SK-N-SH (cell line): ENCODE measurements at places on chromosomes 16 and 17.

DNA sequence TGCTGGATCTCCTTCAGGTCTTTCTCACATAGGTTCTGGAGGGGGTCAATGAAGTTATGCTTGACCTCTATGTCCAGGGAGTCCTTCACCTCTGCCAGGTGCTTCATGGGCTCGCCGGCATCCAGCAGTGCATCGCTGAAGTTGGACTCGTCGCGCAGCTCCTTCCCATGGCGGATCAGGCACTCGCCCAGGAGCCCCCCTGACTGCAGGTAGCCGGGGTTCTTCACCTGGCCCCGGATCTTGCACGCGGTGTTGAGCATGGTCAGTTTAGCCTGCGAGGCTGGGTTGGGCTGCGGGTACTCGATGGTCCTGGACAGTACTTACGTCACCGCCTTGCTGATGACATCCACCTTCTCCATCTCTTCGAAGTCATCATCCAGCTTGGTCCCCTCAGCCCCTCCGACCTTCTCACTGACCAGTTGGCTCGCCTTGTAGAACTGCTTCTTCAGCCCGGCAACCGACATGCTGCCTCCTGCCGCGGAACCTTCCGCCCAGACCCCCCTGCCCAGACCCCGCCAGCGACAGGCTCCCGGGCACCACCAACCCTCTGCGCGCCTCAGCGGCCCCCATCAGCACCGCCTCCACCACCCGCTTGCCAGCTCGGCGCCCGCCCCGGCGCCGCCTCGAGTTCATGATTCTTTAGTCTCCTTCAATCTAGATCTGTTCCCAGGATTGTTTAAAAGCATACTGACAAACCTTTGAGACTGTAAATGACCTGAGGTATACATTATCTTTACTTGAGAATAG is 99.8 kb downstream of the KPNA2 start:
- DNase-seq, result no peak
- H3K4me3 ChIP-seq, result no peak overlapping the region
- peaks cover 9% of the 10 kb centered on the region for H3K36me3 ChIP-seq

DNA sequence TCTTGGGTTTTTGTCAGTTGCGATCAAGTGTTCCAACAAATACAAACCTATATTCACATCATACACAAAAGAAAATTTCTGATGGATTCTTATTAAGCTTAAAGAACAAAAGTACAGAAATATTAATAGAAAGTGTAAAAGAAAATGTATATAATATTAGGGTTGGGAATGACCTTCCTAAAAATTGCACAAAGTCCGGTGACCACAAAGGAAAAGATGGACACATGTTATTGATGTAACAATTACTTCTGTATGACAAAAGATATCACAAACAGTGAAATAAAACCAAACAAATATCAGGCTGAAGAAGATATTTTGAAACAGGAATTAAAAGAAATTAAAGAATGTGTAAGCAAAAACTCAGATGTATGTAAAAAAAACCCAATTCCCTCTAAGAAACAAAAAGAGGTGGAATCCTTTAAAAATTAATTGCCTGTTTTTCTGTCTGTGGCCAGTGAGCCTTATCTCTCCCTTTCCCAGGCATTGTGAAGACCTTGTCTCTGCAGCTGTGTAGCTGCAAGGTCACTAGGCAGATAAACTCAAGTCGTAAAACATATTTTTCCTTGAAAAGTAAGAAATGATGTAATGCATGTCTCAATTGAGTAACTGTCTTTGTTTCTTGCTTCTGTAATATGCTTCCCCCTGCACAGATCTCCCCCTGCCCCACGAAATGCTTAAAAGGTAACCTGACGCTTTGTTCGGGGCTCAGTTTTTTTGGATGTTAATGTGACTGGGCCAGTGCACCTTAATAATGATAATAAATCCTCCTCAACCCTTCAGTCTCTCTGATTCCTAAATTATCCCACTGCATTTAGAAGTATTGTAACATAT is 2.8 kb downstream of the ST6GALNAC1 start:
- H3K4me3 ChIP-seq, result no peak overlapping the region
- no peaks in the 10 kb centered on the region for H3K36me3 ChIP-seq
- no peak for DNase-seq
- peaks cover 17% of the 10 kb centered on the region for H3K4me1 ChIP-seq

GRCh38 chr16:75043175-75043895 is 44.5 kb downstream of the ZNRF1 start:
- H3K27me3 ChIP-seq, result no peaks in the 10 kb centered on the region
- H3K4me1 ChIP-seq, result no peaks in the 10 kb centered on the region; the same call in 1 of the 2 replicates
- DNase-seq, result peak; percentile 44
- no peak overlapping the region for H3K27ac ChIP-seq
- H3K36me3 ChIP-seq, result no peaks in the 10 kb centered on the region

DNA sequence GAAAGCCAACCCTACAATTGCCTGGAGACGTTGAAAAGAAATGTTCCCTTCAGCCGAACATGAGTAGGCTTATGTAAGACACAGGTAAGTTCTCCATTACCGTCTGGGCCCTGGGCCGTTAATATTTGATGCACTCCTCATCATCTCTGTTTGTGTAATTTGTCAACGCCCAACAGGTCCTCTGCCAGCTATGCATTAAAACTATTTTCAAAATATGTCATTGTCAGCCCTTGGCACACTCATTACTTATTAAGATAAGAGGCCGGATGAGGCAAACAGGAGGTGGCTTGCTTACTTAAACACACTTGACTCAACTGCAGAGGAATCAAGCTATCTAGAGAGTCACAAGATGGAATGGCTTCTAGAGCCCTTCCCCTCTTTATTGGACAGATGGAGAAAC is 544.9 kb downstream of the TOX3 start:
- no peak overlapping the region for H3K4me3 ChIP-seq
- no peaks in the 10 kb centered on the region for H3K27me3 ChIP-seq
- H3K36me3 ChIP-seq, result no peaks in the 10 kb centered on the region
- H3K27ac ChIP-seq, result no peak overlapping the region
- no peaks in the 10 kb centered on the region for H3K4me1 ChIP-seq

- H3K27me3 ChIP-seq, result no peaks in the 10 kb centered on the region
- H3K4me1 ChIP-seq, result peaks cover 49% of the 10 kb centered on the region
- H3K27ac ChIP-seq, result no peak overlapping the region
- no peak for DNase-seq
- no peaks in the 10 kb centered on the region for H3K36me3 ChIP-seq
Measured at GRCh38 chr16:68360956-68361355, 50.1 kb downstream of the PRMT7 start.

GRCh38 chr17:51152766-51153209 is 571 bp upstream of the NME1 start:
- no peaks in the 10 kb centered on the region for H3K27me3 ChIP-seq
- H3K36me3 ChIP-seq, result peaks cover 17% of the 10 kb centered on the region

GRCh38 chr16:57001026-57001679 is 11.8 kb downstream of the NLRC5 start:
- no peaks in the 10 kb centered on the region for H3K27me3 ChIP-seq
- peak overlapping the region; percentile 63 for H3K27ac ChIP-seq
- peaks cover 12% of the 10 kb centered on the region for H3K4me1 ChIP-seq
- H3K4me3 ChIP-seq, result no peak overlapping the region
- DNase-seq, result no peak

DNA sequence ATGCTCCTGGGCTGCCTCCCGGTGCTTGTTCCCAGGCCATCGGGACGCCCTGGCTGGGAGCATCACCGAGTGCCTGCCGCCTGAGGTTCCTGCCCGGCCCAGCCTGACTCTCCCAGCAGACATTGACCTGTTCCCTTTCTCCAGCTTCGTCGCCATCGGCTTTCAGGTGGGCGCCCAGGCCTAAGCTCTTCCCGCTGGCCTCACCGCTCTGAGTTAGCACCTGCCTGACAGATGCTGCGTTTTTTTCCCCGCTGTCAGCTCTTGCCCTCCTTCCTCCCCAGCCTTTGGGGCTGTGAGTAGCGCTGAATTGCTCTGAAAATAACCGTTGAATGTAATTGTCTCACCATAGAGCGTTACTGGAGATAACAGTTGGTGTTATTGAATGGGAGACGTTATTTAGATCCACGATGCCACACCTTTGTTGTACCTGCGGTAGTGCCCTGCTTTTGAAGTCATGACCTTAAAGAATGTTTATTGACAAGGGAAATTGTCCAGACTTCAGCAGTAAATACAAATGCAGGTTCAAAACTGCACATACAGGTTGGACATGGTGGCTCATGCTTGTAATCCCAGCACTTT is 21.3 kb upstream of the SMIM5 start:
- no peak overlapping the region for H3K27ac ChIP-seq
- no peaks in the 10 kb centered on the region for H3K4me1 ChIP-seq
- DNase-seq, result no peak
- H3K27me3 ChIP-seq, result no peaks in the 10 kb centered on the region
- no peaks in the 10 kb centered on the region for H3K36me3 ChIP-seq
- no peak overlapping the region for H3K4me3 ChIP-seq

DNA sequence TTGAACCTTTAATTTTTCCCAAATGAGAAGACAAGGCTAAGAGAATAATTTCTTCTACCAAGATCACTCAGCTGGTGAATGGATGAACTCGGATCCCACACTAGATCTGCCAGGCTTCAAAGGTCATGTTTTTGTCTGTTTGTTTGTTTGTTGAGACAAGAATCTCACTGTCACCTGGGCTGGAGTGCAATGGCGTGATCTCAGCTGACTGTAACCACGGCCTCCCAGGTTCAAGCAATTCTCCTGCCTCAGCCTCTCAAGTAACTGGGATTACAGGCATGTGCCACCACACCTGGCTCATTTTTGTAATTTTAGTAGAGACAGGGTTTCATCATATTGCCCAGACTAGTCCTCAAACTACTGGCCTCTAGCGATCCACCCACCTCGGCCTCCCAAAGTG is 6.6 kb downstream of the ZNF19 start:
- H3K4me1 ChIP-seq, result peaks cover 8% of the 10 kb centered on the region
- H3K36me3 ChIP-seq, result peaks cover 11% of the 10 kb centered on the region
- H3K27me3 ChIP-seq, result no peaks in the 10 kb centered on the region
- no peak overlapping the region for H3K27ac ChIP-seq
- H3K4me3 ChIP-seq, result no peak overlapping the region
- no peak for DNase-seq

DNA sequence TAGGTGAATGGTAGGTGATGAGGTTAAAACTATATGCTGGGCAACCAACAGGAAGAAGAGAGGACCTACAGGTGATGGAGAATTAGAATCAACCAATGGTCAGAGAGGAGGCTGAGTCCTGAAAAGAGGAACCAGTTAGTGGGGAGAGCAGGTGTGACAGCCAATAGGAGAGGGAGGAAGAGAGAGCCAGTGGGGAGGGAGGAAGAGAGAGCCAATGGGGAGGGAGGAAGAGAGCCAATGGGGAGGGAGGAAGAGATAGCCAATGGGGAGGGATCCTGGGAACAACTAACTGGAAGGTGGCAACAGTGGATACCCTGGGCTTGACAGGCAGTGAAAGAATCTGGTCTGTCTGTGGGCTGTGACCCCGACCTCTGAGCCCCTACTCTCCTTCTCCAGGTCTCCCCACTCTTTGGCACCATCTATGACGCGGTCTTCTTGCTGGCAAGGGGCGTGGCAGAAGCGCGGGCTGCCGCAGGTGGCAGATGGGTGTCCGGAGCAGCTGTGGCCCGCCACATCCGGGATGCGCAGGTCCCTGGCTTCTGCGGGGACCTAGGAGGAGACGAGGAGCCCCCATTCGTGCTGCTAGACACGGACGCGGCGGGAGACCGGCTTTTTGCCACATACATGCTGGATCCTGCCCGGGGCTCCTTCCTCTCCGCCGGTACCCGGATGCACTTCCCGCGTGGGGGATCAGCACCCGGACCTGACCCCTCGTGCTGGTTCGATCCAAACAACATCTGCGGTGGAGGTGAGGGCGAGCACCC is 3.7 kb downstream of the GUCY2D start:
- no peaks in the 10 kb centered on the region for H3K4me1 ChIP-seq
- H3K36me3 ChIP-seq, result no peaks in the 10 kb centered on the region
- H3K27me3 ChIP-seq, result 0 out of 2 replicates have a peak, but pooled peaks cover 4% of the 10 kb centered on the region
- no peak overlapping the region for H3K4me3 ChIP-seq

GRCh38 chr17:59496178-59496577 is 69.2 kb upstream of the DHX40 start:
- H3K27me3 ChIP-seq, result no peaks in the 10 kb centered on the region; the same call in 1 of the 2 replicates
- no peak for DNase-seq
- no peaks in the 10 kb centered on the region for H3K36me3 ChIP-seq
- no peak overlapping the region for H3K27ac ChIP-seq

DNA sequence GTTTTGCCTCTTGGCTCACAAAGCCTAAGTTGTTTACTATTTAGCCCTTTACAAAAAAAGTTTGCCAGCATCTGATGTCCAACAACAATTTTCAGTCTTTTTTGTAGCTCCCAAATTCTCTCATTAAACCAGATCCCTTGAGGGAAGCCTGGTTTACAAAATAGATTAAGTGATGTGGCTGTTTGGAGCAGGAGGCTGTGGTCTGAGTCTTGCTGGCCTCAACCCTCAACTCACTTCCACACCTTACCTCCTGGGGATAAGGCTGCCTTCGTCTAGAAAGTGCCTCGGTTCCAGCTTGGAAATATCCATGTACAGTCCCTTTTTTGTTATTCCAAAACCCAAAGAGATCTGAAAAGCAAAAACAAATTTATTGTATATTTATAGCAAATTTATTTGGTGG is 138.4 kb downstream of the WWOX start:
- H3K4me1 ChIP-seq, result no peaks in the 10 kb centered on the region
- DNase-seq, result no peak
- H3K36me3 ChIP-seq, result no peaks in the 10 kb centered on the region
- no peaks in the 10 kb centered on the region for H3K27me3 ChIP-seq
- no peak overlapping the region for H3K27ac ChIP-seq

- no peaks in the 10 kb centered on the region for H3K27me3 ChIP-seq
- peak overlapping the region; percentile 77 for H3K4me3 ChIP-seq
- H3K27ac ChIP-seq, result peak overlapping the region; percentile 78
- H3K4me1 ChIP-seq, result peaks cover 26% of the 10 kb centered on the region; the same call in 1 of the 2 replicates
- DNase-seq, result peak; percentile 88
Measured at GRCh38 chr17:7478276-7479212, 887 bp downstream of the ZBTB4 start.

DNA sequence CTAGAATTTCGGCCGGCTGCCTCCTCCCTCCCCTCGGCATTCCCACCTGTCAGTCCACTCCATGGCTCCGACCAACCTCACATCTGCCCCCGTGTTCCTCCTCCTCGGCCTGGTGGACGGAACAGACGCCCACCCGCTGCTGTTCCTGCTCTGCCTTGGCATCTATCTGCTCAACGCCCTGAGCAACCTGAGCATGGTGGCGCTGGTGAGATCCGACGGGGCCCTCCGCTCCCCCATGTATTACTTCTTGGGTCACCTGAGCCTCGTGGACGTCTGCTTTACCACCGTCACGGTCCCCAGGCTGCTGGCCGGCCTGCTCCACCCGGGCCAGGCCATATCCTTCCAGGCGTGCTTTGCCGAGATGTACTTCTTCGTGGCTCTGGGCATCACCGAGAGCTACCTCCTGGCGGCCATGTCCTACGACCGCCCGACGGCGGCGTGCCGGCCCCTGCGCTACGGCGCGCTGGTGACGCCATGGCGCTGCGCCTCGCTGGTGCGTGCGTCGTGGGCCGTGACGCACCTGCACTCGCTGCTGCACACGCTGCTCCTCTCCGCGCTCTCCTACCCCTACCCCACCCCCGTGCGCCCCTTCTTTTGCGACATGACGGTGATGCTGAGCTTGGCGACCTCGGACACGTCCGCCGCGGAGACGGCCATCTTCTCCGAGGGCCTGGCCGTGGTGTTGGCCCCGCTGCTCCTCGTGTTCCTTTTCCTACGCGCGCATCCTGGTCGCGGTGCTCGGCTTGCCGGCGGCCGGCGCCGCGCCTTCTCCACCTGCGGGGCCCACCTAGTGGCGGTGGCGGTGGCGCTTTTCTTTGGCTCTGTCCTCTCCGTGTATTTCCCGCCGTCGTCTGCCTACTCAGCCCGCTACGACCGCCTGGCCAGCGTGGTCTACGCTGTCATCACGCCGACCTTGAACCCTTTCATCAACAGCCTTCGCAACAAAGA is at the start of gene OR3A2:
TSS of gene OR3A2 (minus strand) at position 440 of the 948 bp plus-strand sequence.
- no peak within 1 kb of the TSS for H3K4me3 ChIP-seq
- DNase-seq, result no peak
